ENCODE measurements at places on chromosomes 1 and 21.

GRCh38 chr1:207841901-207842300 lies 69.0 kb downstream of the CD34 start:
- DNase-seq, result no peak

DNA sequence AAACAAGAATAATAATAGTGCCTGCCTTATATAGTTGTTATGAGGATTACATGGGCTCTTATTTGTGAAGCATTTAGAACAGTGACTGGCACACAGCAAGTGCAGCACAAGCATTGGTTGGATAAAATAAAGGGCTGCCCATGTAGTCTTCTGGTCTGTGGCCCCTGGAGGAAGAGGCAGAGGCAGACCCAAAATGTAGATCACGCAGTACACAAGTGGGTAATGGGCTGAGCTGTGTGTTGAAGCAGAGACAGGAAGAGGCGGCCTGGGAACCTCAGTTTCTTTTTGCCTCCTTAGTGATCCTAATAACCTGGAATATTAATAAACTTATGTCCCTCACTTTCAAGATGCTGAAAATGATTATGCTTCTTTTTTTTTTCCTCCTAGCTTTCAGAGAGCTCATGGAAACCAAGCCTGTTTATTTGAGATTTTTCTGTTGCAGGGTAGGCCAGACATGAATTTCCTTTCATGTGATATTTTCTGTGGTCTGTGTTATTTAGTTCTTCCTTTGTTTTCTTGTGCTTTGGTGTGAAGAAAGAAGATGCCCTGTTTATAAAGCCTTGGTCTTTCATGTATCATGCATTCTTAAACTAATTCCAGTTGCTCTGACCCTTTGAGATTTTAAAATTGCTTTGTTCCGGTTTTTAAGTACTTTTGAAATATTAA lies 42.5 kb downstream of the LRRC8D start:
- no peak for DNase-seq

- DNase-seq, result no peak
These were observed 456.8 kb downstream of the SETD4 start for GRCh38 chr21:35603494-35603893.

GRCh38 chr1:39908534-39908933 lies 6.8 kb upstream of the MYCL start:
- DNase-seq, result no peak

GRCh38 chr1:206497774-206498173 lies 9.6 kb upstream of the RASSF5 start:
- no peak for DNase-seq

DNA sequence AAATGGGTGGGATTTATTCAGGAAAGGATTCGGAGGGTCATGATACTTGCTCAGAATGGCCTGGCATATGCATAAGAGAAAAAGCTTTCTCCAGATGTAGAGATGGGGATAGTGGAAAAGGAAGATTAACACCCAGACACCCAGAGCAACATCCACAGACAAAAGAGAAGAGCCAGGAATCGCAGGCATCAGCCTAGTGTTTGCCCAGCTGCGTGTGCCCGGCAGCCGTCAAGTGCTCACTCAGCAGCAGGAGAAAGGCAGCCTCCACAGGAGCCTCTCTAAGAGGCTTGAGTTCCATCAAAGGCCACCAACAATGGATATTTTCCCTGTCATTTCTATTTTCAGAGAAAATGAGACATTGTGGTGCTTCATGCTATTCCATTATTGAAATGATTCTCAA lies 54.7 kb downstream of the NTPCR start:
- no peak for DNase-seq

- no peak for DNase-seq
These were observed 135.6 kb upstream of the KAZN start for GRCh38 chr1:14462851-14463250.

- DNase-seq, result no peak
These were observed 14.1 kb downstream of the EPB41 start for GRCh38 chr1:28928314-28928941.

- DNase-seq, result peak; percentile 68
These were observed 440 bp downstream of the TNFRSF25 start for GRCh38 chr1:6465461-6466005.

GRCh38 chr1:239456788-239457187 lies 70.4 kb downstream of the CHRM3 start:
- DNase-seq, result no peak

DNA sequence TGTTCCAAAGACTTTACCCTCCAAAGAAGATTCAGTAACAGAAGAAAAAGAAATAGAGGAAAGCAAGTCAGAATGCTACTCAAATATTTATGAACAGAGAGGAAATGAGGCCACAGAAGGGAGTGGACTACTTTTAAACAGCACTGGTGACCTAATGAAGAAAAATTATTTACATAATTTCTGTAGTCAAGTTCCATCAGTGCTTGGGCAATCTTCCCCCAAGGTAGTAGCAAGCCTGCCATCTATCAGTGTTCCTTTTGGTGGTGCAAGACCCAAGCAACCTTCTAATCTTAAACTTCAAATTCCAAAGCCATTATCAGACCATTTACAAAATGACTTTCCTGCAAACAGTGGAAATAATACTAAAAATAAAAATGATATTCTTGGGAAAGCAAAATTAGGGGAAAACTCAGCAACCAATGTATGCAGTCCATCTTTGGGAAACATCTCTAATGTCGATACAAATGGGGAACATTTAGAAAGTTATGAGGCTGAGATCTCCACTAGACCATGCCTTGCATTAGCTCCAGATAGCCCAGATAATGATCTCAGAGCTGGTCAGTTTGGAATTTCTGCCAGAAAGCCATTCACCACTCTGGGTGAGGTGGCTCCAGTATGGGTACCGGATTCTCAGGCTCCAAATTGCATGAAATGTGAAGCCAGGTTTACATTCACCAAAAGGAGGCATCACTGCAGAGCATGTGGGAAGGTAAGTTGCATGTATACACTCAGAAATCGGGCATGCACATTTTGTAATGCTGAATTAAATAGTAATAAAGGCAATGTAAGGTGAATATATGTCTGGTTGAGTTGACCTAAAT lies 97.2 kb downstream of the ZFYVE9 start:
- no peak for DNase-seq

DNA sequence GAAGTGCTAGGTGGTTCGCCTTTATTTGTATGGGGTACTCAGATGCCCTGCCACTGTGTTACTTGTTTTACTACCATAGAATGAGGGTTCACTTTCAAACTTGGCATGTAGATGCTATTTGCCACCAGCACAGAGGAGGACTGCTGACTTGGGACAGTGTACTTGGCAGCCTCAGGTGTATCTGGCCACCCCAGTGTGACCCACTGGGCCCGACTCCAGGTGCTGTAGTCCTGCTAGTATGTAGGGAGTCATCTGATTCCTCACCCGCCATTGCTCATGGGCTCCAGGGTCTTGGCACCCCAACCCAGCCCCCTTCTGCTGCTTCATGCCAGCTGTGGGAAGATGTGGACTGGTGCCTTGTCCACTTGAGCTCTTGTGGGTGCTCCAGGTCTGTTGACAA lies 40.0 kb downstream of the ZNF678 start:
- no peak for DNase-seq

DNA sequence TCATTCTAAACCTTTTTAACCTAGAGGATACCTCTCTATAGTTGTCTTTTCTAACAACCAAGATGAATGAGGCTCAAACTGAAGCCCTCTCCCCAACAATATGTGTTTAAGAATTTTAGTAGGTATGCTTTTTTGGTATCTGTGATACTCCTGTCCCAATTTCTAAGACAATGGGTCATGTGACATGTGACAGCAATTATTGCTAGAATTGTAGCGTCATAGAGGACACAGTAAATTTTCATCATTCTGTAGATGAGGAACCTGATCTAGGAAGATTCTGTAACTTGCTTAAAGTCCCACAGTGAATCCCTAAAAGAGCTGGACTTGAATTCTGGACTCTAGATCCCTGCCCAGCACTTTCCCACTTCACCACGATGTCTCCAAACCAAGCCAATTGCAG lies 11.6 kb upstream of the CASQ1 start:
- no peak for DNase-seq

- DNase-seq, result no peak
These were observed 83.4 kb downstream of the ADSS2 start for GRCh38 chr1:244368279-244368678.

DNA sequence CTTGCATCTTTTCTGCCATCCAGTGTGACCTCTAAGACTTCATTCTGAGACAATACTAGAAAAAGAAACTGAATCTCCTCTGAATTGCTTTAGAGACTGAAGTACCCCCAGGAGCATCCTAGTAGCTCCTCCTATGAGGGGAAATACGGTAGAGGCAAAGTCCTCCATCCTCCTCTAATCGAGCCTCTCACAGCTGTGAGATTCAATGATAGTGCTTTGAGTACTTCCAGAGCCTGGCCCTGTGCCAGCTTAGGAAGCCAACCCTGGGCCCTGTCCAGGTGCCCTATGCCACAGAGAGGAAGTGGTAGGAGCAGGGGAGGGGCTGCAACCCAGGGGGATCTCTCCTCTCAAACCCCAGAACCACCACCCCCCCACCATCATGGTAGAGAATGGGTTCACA lies 10.7 kb downstream of the RORC start:
- DNase-seq, result no peak

GRCh38 chr1:185281245-185281644 lies 35.8 kb downstream of the IVNS1ABP start:
- peak; percentile 43 for DNase-seq

DNA sequence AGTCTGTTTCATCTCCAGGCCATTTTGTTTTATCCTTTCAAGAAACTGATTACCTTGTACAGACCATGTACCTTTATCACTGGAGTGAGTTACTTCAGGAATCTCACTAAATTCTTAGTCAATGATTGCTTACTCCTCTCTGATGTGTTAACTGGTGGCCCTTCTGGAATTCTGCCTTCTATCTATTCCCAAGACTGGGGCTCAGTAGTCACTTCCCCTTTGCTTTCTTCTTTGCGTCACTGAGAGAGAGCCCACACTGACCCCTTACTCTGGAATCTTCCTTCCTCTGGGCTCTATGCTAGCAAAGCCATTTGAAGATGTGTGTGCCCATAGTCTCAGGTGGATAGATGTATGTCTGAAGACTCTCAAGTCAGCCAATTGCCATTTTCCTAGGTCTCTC lies 34.6 kb downstream of the XCL2 start:
- no peak for DNase-seq

DNA sequence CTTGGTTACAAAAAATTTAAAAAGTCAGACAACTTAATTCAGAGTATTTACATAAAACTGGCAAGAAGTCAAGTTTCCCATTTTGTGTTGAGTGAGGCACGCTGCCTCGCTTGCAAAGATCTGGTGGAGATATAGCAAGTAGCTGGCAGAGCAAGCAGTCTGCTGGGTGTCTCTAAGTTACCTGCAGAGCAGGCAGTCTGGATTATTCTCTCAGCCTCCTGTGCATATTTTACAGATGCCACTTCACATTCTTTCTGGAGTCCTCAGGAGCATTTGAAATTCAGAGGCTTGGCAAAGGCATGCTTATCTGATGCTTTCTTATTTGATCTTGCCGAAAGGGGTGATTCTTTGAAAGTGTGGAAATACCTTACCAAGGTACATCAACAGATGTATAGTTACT lies 640.4 kb upstream of the ADGRL4 start:
- DNase-seq, result no peak

DNA sequence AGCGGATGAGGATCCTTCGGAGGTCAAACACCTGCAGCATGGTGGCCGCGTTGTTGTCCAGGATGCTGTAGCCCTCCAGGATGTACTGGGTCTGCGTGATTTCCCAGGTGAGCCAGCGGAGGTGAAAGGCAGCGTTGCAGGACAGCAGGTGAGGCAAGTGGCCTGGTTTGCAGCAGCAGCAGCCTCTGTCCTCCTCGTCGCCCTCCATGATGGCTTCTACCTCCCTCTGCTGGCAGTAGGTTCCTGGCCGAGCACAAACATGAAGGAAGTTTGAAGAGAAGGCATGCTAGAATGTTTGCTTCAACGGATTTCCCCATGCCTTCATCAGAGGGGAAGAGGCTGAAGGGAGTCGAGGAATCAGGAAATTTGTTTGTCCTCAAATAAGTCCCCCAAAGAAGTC lies 74.7 kb downstream of the NTPCR start:
- DNase-seq, result peak; percentile 40

DNA sequence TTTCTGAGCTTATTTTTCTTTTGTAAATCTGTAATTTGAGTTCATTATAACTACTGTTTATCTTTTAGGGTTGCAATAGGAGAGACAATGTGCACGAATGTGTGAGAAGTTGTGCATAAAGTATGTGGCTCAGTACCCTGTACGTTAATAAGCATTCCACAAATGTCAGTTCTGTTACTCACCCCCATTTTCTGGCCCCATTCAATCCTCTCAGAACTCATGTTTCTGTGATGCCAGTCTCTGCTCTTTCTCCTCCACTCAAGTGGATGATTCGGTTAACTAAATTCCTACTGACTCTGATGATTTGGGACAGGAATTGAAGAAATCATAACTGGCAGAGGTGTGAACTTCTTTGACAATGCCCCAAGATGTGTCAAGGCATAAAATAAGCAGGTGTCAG lies 10.2 kb upstream of the DMRTB1 start:
- no peak for DNase-seq

GRCh38 chr21:28066596-28067387 lies 925.9 kb downstream of the LTN1 start:
- DNase-seq, result no peak

GRCh38 chr1:42340093-42340492 lies 5.1 kb upstream of the FOXJ3 start:
- no peak for DNase-seq

- no peak for DNase-seq
These were observed 110.5 kb downstream of the HHAT start for GRCh38 chr1:210438928-210439841.

Measured in activated naive CD4-positive, alpha-beta T cell treated with anti-CD3 and anti-CD28 coated beads, Interleukin-2, amount 10 ng/mL, durations not matched to agents 7 days and 5 days (primary cell).